ENCODE measurements at places on chromosomes 12 and 14.

- DNase-seq = peak; percentile 8
Measured at GRCh38 chr12:89571491-89572195, 45.8 kb upstream of the POC1B start.

- no peak for DNase-seq
Measured at GRCh38 chr14:95713596-95714371, at the start of gene TCL1A. TCL1A (minus strand) TSS chr14:95714125; CDS start chr14:95714066, 59 bp downstream.

DNA sequence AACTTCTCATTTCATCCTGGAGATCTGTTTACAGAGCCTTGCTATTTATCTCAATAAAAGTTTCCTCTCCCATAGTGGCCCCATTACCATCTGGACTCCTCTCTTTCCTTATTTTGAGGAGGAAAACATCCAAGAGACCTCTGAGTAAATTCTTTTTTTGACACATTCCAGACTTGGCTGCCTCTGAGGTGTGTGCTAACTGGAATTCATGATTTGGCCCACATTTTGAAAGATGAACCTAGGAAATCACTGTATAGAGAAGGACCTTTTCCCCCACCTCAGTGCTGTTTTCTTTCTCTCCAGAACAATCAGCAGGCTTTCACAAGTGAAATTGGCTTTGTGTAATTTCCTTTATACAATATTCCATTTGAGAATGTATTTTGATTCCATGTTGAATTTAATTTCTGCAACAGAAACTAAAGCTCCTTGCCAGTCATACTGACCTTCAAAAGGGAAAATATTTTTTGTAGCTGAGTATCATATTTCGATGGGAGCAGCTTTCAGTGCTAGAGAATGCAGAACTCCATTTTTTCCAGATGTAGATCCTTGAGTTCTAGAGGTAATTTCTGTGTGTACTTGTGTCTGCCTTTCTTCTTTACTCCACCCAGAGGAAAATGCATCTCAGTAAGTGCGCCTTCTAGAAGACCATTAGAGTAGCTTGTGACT lies 244.9 kb upstream of the RGS6 start:
- no peak for DNase-seq

GRCh38 chr14:65065719-65066118 lies 36.6 kb downstream of the MAX start:
- no peak for DNase-seq

DNA sequence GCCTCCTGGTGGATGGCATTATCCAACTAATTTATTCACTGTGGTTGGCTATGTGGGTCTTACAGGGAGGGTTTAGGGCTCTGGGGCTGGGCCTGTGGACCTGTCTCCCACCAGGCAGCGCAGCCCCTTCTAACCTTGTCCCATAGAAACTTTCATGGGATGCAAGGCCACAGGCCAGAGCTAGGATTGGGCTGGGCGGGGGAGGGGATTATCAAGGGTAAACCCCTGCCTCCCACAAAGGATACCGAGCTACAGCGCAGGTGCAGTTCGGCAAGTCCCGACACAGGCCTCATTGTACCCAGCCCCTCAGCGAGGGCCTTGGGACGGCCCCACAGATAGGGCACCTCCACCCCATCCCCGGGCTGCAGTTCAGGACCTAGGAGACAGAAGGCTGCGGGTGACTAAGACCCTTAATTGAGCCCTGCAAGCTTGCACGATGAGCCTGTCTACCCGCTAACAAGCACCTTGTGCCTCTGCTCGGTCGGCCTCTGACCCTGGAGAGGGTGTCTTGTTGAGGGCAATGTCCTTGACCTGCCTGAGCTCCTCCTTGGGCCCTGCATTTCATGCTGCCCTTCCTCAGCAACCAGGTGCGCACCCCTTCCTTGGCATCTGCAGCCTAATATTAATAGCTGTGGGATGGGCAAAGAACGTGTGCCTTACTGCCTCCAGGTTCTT lies 46.7 kb downstream of the PSMA6 start:
- no peak for DNase-seq

- DNase-seq = no peak
Measured at GRCh38 chr14:90568405-90568804, 171.6 kb downstream of the CALM1 start.
